Stimulated activated CD4-positive, alpha-beta T cell treated with anti-CD3 and anti-CD28 coated beads, TNF-alpha, amount 100 ng/mL, for 1 hour (primary cell): ENCODE measurements at places on chromosomes 5 and 9.

DNA sequence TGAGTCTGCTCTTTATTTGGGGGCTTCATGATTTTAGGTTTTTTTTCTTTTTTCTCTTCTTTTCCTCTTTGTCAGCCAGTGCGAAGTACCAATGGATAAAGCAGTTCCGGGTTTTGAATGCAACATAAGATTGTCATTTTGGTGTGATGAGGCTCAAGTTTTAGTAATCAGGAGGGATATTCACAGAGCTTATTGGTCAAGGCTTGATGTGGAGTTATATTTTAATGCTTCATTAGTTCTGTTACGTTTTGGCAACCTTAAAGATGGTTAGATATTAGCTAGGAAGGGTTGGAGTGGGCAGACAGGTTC lies 1.4 kb downstream of the PIK3R1 start:
- DNase-seq = no peak

GRCh38 chr5:95859661-95860060 lies 37.1 kb upstream of the GLRX start:
- DNase-seq = no peak

DNA sequence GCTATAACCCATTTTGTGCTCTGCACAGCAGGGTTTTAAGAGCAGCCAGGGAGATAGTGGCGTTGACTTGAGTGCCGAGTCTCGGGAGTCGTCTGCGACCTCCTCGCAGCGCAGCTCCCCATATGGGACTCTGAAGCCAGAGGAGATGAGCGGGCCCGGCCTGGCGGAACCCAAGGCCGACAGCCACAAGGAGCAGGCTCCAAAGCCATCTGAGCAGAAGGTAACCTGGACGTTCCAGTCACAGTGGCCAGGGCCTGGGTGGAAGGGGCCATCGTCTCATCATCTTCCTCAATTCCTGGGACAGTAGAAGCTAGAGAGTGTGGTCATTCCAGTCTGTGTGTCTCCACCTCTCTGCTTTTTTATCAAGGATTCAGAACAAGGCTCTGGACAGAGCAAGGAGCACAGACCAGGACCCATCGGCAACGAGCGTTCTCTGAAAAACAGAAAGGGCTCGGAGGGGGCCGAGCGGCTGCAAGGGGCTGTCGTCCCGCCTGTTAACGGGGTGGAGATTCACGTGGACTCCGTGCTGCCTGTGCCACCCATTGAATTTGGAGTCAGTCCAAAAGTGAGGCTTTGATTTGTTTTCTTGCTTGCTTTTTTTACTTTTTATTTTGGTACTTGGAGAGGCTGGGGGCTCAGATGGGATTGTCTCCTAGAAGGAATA lies 20.2 kb upstream of the POMT1 start:
- DNase-seq = no peak

DNA sequence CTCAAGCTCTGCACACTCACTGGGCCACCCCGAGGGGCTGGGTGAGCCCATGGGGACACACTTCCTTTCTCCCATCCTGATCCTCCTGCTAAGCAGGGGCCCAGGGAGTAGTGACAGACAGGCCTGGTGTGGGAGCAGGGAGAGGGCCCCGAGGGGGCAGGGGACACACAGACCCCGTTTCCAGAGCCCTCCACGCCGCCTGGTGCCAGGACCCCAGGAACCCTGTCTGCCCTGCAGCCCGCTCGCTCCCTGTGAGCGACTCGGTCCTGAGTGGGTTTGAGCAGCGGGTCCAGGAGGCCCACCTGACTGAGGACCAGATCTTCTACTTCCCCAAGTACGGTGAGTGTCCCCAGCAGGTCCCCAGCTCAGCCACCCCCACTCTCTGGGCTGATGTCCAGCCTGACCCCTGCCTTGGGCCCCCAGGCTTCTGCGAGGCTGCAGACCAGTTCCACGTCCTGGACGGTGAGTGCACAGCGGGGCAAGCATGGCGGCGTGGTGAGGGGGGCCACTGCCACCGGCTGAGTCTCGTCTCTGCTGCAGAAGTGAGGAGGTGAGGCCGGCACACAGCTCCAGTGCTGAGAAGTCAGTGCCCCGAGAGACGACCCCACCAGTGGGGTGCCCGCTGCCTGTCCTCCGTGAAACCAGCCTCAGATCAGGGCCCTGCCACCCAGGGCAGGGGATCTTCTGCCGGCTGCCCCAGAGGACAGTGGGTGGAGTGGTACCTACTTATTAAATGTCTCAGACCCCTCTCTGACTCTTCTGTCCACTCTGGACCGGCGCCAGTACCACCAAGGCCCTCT lies 1.4 kb downstream of the C8G start:
- no peak for DNase-seq

DNA sequence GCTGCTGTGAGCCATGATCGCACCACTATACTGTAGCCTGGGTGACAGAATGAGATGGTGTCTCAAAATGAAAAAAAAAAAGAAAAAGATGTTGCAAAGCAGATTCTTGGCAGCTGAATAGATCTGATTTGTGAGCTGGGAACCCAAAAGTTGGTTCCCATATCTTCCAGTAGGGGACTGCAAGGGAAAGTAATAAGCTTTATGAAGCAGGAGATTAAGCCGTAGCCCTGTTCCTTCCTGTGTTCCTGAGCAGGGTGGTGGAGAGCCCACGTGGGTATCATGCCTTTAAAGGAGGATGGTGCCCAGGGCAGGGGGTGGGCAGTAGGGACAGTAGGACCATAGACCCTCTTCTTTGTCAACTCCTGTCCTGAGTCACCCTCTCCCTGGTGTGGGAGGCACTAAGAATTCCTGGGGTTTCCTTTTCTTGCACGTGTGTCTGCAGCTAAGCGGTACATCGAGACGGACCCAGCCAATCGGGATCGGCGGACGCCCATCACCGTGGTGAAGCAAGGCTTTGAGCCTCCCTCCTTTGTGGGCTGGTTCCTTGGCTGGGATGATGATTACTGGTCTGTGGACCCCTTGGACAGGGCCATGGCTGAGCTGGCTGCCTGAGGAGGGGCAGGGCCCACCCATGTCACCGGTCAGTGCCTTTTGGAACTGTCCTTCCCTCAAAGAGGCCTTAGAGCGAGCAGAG lies 37.9 kb downstream of the STOM start:
- no peak for DNase-seq

DNA sequence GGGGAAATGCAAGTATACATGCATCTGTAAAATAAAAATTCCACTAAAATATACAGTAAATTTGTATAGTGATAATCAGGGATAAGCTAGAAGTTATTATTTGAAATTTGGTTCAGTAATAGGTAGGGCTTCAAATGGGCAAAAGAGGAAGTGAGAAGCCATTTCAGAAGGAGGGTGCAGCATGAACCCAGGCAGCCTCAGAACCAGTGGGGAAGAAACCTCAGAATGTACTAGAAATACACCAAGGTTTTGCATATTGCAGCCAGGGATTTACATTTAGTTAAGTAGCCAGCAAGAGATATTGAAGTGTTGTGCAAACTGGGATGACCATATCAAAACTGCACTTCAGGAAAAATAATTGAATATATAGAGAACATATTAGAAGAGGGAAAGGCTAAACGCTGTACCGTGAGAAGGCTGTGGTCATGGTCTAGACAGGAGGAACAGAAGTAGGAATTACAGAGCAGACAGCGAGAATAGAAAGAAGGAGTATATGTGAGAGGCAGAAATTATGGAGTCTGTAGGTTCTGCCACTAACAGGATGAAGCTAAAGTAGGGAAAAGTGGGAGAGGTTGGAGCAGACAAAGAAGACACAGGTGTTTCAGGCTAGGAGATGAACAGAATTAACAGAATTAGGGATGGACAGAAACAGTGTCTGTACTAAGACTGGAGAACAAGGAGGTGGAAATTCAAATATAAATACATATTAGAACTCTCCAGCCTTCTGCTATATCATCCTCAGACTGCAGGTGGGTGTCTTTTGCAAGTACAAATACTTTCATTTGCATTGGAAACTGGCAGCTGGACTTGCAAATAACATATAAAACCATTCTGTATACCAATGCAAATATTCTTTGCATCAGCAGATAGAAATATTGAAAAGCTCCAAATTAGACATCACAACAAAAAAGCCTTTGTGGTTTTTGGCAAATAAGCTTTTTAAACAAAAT lies 335.6 kb downstream of the ZNF608 start:
- no peak for DNase-seq

DNA sequence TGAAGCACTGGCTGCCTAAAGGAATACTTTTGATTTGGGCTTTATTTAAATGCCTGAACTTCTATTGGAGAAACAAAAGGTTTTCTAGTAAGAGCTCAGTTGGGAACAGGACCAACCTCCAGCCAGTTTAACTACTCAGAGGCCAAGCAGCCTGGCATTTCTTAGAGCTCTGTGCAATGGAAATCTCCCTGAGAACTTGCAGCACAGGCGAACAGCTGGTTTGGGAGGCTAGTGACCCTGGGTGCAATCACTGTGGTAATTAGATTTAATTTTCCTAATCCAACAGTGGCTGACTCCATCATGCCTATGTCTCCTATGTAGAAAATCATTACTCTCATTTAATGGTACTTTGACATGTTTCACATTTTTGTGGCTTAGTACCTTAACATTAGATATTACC lies 1.0 kb upstream of the CDH6 start:
- DNase-seq = no peak

DNA sequence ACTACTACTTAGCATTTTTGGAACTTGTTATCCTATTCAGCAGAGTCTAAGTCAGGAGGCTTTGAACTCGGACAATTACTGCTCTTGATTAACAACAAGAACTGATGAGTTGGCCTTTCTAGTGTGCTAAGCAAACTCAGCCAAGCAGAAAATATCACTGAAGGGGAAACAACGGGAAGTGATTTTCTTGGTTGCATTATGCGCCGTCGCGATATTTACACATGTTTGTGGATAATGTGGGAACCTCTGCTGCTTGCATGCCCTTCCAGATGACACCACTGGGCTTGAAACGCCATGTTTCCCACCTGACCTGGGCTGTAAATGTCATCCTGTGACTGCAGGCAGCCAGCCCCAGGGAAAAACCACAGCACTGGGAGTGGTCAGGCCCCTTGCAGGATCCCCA lies 205.5 kb downstream of the PAX5 start:
- no peak for DNase-seq
